ENCODE measurements at places on chromosomes 3 and 15.

- peak; percentile 83 for DNase-seq
Measured at GRCh38 chr15:52257734-52258062, 37.9 kb downstream of the MYO5C start.

GRCh38 chr3:25074149-25074548, 353.9 kb upstream of the RARB start:
- no peak for DNase-seq

GRCh38 chr3:124113485-124113884, 121.6 kb upstream of the ROPN1 start:
- DNase-seq, result no peak

DNA sequence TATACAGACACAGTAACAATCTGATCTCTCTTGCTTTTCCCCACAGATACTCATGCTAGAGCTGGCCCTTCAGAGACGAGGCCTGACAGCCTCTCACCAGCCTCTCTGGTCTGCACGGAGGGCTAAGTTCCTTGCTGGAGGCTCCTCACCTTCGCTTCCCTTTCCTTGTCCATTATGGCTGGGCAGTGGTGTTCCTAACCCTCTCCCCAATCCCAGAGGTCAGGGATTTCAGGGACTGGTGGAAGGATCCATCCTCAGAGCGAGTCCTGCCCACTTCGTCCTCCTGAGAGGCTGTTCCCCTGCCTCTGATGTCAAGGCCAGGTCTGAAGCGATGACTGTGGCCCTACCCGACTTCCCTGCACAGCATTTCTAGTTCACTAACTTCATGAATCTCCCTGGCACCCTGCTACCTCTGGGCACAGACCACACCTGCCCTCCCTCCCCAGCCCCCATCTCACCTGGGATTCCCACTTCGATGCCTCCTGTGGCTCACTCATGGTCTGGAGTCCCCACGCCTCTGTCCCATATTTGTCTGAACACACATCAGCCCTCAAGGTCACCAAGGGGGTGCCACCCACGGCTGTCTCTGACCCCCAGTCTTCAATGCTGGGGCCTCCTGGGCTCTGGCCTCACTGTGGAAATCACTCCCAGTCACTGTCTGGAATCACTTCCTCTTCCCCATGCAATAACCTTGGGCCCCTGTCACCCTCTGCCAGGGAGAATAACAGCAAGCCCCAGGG, 124.9 kb upstream of the PRR20G start:
- no peak for DNase-seq

GRCh38 chr3:101036676-101037075, 43.5 kb upstream of the ABI3BP start:
- peak; percentile 12 for DNase-seq

GRCh38 chr15:58139989-58140522, 1.9 kb downstream of the AQP9 start:
- peak; percentile 6 for DNase-seq

GRCh38 chr15:96177279-96177678, 153.2 kb upstream of the NR2F2 start:
- DNase-seq, result no peak

GRCh38 chr15:36791844-36792571, 212.6 kb downstream of the CDIN1 start:
- no peak for DNase-seq

- no peak for DNase-seq
Measured at GRCh38 chr15:66252685-66253417, 699 bp downstream of the MEGF11 start.

- no peak for DNase-seq
Measured at GRCh38 chr15:64754663-64755426, 20.5 kb downstream of the RBPMS2 start.

- DNase-seq, result no peak
Measured at GRCh38 chr15:50791486-50791885, 26.0 kb upstream of the SPPL2A start.

- no peak for DNase-seq
Measured at GRCh38 chr3:13092621-13093617, 19.7 kb upstream of the IQSEC1 start.

GRCh38 chr15:38745126-38745525, 180.5 kb upstream of the RASGRP1 start:
- peak; percentile 85 for DNase-seq

DNA sequence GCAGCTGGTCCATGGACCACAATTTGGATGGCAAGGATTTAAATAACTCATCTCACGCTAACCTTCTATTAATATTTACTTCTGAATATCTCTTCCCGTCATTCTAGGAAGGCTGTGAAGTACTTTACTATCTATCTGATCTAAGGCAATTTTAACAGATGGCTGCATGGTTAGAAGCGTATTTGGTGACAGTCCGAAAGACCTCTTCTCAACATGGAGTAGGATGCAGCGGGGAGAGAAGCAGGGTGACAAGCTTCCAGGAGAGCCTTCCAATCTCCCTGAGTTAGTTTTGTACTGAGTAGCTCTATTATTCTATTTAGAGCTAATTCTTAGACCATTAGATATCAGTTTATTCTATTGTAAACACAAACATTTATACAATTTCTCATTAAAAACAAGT, 309.4 kb downstream of the PLCL2 start:
- DNase-seq, result no peak

- no peak for DNase-seq
Measured at GRCh38 chr15:60065951-60066350, 61.8 kb downstream of the FOXB1 start.

DNA sequence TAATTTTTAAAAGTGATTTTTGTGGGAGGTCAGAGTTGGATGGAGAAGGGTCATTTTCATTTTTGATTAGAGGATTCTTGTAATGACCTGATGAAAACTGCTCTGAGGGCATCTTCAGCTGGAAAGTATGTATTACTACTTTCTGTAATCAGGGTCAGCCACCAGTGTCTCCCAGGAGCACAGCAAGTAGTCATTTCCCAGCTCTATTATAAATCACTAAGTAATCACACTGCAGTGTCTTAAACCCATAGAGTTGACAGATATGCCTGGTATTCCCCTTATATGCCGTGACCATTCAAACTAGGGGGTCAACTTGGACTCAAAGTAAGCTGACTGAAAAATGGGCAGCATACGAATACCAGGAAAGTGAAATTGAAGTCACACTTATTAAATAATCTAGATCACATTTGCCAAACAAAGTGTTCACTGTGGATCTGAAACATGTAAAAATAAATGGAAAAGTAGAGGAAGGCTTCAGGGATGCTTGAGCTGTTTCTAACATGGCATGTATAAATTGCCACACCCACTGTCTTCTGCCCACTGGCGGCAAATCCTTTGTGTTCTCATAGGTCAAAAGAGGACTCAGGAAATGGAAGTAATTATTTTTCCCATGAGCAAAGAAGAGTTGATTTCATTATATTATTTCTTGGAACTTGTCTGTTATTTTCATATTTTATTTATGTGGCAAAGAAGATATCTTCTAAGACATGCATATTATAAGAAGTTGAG, 105.7 kb downstream of the MBNL1 start:
- peak; percentile 47 for DNase-seq

GRCh38 chr3:198107840-198108734, 148.1 kb downstream of the LMLN start:
- DNase-seq, result peak; percentile 13

DNA sequence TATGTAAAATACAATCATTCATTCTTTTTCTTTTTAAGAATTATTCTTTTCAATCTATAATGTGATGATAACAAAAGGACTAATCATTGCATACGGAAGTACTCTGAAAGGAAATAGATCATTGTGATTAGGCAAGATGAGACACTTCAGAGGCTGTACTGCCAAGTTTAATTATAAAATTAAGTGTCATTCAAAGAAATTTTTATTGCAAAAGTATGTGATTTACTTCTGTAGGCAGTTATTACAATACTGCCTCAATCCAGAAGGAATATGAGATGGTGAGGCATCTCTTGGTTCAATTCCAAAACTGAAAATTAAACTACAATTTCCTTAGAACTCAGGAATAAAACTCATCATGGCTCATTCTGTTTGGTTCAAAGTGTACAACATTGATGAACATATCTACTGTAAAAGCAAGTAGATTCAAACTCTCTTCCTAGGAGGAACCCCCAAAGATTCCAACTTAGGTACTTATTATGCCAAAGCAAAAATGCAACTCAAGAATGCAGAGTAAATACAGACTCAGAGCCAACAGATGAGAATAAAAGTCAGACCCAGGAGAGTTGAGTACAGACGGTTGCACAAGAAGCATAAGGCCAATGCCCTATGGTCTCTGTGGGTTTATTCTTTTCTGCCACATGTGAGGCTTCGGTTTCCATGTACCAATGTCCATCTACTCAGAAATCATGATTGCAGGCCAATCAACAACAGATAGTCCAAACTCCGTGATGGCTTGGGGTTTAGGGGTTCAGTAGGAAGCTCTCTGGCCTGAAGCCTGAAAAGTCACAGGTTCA, 118.5 kb upstream of the WNT5A start:
- no peak for DNase-seq

DNA sequence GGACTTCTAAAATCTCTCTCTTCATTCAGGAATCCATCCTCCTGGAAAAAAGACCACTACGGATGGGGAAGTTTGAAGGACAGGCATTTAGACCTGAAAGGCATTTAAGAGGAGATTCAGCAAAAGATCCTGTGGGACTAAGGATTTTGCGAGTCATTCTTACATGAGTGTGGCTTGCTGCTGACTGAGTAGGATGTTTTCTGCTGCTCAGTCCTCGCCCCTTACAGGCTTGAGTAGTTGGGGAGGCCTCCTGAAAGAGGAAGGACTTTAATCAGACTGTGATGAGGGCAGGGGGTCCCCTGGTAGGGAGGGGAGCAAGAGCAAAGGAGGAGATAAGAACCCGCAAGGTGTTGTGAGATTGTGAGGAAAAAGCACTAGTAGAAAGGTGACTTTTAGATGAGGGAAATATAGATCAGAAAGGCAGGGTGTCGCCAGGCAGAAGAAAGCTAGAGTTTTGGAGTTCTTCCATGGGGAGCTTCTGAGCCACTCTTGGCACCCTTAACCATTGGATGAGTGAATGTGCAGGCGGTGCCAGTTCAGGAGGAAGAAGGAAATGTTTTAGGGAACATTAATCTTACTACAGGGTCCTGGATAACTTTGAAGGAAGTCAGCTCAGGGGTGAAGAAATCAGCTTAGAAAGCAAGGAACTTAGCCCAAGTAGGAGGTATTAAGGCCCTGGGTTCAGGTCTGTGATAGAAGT, 171.1 kb downstream of the RORA start:
- peak; percentile 24 for DNase-seq

GRCh38 chr3:17753632-17753992, 11.2 kb upstream of the TBC1D5 start:
- no peak for DNase-seq

DNA sequence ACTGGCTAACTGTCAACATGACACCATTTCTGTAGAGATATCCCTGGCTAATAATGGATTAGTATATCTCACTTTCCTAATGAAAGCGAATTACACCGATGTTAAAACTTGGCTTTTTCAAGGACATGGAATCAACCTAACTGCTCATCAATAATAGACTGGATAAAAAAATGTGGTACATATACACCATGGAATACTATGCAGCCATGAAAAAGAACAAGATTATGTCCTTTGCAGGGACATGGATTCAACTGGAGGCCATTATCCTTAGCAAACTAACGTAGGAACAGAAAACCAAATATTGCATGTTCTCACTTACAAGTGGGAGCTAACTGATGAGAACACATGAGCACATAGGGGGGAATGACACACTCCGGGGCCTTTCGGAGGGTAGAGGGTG, 62.6 kb downstream of the ZIC1 start:
- DNase-seq, result no peak

DNA sequence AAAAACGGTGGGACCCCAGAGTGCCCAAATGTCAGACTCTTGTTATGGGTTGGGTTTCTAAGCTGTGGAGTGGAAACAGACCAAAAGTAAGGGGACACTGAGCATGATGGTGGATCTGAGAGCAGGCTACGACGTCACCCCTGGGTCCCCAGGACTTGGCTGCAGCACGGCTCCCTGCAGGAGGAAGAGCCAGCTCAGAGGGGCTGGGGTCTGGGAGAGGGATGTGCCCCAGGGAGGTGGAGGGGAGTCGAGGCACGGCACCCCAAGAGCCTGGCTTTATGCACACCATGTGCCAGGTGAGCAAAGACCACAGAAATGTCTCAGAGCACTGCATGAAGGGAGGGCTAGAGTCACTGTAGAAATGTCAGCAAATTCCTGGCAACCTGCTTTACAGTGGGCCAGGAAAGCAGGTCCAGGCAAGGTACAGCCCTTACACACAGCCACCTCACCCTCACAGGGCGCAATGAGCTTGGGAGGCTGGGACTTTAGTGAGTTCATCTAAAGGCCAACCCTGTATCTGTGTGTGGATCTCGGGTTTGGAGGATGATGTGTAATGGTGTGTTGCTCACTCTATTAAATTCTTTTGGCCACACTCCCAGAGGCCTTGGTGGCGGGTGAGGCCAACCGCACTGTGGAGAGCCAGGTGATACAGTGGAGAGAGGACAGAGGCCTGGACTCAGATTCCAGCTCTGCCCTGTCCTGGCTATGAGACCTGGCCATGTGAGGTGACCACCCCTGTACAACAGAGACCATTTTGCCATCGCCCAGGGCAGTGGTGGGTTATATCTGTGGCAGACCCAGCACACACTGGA, 14.1 kb downstream of the CTSH start:
- DNase-seq, result peak; percentile 88

GRCh38 chr3:128559486-128560225, 66.7 kb upstream of the GATA2 start:
- DNase-seq, result no peak

- DNase-seq, result no peak
Measured at GRCh38 chr3:160369784-160370183, 29.2 kb downstream of the IFT80 start.

DNA sequence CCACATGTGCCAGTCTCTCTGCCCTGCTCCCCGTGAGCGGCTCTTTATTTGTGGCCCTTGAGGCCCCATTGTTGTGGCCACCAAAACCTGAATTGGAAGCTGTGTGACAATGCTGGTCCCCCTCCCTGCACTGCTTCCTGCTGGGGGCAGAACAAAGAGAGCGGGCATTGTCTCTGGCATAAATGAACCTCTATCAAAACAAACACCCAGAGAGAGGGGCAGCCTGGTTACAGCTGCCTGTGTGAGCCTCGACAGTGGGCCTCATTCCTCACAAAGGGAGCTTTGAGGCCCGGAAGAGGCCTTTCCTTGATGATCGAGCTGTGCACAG, 152.9 kb downstream of the IGF1R start:
- DNase-seq, result no peak

- DNase-seq, result peak; percentile 41
Measured at GRCh38 chr3:163071713-163072112, 1575.1 kb downstream of the OTOL1 start.

Data from fibroblast of upper back skin (primary cell).